ENCODE measurements at places on chromosomes 3 and 15.

DNA sequence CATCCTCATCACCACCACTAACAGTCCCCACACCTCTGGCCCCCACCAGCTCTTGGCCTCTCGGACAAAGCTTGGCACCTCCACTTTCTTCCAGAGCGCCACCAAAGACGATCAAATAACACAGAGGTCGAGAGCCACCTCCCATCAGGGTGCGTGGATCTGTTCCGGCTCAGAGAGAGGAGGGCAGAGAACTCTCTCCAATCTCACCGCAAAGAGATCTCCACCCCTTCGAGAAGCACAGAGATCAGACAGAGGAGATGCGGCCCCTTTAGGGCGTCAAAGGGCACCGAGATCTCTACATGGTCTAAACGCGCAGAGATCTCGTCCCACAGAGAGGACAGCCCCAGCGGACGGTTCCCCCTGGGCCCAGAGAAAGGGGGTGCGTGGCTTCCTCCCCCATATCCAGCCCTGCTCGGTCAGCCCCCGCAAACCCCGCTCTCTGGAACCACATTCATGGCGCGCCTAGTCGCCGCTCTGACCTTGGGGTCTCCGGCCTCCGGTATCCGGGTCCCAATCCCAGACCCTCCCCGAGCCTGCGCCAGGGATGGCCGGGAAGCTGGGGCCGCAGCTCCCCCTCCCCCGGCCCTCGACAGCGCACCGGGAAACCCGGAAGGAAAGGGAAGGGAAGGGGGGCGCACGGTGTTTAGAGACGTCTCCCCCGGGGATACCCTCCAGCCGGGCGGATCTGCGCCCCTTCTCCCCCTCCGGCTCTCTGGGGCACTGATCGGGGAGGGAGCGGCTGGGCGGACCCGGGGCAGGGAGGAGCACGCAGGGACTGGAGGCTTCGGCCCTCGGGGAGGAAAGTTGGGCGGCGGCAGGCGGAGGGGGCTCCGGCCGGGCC lies 608 bp downstream of the SCN5A start:
- DNase-seq, result no peak

DNA sequence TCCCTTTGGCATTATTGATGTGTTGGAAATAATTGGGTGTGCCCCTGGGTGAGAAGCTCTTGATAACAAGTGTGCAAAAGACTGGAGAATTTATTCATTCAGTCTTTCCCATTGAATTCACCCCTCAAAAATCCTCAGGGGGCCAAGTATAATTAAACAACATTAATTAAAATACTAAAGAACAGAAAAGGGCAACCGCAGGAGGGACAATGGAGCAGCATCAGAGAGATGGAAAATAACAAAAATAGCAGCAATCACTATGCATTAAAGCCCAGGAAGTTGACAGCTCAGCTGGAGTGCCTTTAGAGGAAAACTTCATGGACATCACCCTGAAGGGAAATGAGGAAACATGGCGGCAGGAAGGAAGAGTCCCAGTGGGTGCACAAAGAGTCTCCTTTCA lies 227.6 kb downstream of the MINAR1 start:
- no peak for DNase-seq

GRCh38 chr3:188156056-188156455 lies 2.1 kb downstream of the LPP start:
- DNase-seq, result peak; percentile 19

GRCh38 chr3:28860307-28860706 lies 420.6 kb upstream of the RBMS3 start:
- DNase-seq, result no peak

DNA sequence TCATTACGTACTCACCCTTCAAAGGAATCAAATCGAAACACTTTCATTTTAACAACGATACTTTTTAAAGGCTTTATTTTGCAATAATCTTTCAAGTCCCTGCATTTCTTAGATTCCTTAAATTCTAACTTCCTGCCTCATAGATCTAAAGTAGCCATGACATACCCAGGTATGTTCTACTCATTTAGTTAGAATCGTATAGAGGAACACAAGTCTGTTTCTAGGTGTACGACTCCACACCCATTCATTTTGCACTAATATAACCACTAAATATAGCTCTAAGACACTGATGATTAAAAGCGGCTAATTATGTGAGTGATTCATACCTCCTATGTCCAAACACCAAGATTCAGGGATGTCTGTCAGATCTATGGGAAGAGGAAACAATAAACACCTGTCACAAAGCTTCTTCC lies 1.3 kb downstream of the ATP13A3 start:
- no peak for DNase-seq

GRCh38 chr3:107699682-107700081 lies 176.9 kb downstream of the BBX start:
- no peak for DNase-seq

DNA sequence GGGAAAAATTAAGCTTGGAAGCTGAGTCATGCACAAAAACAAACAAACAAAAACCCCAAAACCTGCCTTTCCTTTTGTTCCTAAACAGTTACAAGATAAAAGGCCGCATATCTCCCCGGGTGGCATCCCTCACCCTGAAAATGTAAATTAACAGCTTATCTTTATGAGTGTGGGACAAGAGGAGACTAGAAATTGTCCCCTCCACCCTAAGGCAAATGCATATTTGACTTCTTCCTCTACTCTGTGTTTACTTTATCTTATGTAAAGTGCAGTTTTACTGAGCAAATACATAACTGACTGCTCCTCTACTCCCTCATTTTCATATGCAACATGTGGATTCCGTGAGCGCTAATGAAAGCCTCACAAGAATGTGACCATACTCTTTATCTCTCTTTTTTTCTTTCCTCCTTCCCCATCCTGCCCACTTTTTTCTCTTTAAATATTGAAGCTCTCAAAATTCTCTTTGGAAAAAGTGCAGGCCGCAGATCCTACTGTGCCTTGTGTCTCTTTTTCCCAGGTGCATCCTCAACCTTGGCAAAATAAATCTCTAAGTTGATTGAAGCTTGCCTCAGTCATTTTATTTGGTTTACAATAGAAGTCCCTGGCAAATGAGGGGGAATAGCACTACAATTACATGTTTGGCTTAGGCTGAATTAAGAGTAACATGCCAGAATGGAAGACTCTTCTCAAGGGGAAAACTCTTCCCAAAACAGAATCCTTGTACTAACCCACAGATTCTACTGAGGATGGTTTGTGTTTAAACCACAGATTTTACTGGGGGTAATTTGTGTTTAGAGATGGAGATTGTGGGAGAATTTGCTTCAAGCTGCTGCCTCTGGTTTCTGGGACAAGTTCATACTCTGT lies 72.7 kb upstream of the WDR72 start:
- no peak for DNase-seq

Measured in stimulated activated CD4-positive, alpha-beta T cell treated with anti-CD3 and anti-CD28 coated beads, Interleukin-2, amount 100 ng/mL, for 24 hours (primary cell).